ENCODE measurements at places on chromosomes 7 and 10.
A peak's percentile ranks its signal among the peaks of the same experiment; 100 is the strongest.

GRCh38 chr7:3267966-3268690 is 32.9 kb upstream of the SDK1 start:
- no peak for DNase-seq

DNA sequence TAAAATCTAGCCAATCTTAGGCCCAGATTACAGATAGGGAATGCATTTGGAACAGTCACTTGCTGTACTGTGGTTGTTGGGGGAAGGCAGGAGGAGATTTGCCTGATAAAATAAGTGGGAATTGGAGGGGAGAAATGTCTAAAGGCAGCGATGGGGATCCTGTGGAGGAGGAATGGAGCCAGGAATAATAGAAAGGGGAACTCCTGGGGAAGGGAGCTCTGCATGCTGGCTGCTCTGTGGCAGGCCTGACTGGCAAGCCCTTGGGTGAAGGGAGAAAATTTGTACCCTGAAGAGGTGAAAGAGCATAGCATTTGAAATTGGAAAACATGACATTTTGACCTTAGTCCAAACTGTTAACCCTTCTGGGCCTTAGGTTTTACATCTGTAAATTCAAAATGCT is 13.7 kb downstream of the MMP21 start:
- no peak for DNase-seq

GRCh38 chr10:24848195-24848594 is 104.2 kb downstream of the PRTFDC1 start:
- no peak for DNase-seq

GRCh38 chr10:75294518-75294865 is 58.7 kb upstream of the COMTD1 start:
- no peak for DNase-seq

GRCh38 chr10:112790030-112790429 is 160.0 kb upstream of the TCF7L2 start:
- DNase-seq = no peak

DNA sequence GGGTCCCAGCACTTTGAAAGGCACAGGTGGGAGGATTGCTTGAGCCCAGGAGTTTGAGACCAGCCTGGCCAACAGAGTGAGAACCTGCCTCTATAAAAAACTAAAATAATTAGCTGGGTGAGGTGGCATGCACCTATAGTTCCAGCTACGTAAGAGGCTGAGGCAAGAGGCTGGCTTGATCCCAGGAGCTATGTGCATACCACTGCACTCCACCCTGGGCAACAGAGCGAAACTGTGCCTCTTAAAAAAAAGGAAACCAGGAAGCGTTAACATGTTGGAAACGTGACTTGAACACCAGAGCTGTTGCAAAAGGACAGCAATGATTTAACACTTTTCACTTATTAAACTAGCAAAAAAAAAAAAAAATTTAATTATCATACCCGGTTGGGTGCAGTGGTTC is 12.6 kb downstream of the BAZ1B start:
- DNase-seq = no peak

GRCh38 chr7:90262438-90262837 is 17.5 kb downstream of the CFAP69 start:
- no peak for DNase-seq

DNA sequence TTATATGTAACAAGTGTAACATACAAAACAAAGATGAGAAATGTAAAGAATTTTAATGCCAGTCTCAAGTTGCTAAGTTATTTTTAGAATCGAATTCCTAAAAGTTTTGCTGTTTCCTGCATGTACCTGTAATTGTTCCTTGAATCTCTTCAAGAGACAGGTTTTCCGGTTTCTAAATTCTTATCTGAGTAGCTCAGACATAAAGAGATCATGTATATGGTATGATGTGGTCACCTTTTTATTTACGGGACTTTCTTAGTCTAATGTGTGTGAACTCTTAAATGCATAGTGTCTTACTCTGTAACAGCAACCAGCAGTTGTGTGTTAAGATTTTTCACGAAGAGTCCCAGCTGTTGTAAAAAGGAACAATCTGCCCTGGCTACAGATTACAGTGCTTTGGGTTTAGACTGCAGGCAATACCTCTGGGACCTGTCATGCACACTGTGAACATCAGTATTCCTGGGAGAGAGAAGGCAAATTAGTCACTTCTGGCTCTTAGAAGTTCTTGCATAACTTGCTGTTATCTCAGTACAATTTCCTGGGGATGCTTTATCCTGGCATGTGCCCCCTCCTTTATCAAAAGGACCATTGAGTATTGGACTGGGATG is 263.4 kb downstream of the BICC1 start:
- DNase-seq = no peak

DNA sequence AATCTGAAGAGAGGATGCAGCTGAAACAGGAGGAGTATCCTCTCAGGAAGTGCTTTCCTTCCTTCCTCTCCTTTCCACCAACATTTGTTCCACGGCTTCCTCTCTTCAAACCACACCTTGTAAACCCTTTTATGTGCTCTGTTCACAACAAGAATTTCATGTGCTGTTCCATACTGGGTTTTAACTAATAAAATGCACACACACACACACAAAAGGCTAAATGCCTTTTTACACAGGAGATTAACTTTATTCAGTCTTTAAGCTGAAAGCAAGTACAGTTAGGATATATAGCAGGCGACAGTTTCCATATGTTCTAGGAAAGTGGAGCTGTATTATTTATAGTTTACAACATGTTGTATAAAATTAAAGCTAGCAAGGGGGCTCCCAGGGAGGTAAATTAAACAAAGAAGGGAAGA is 106.7 kb downstream of the REEP3 start:
- DNase-seq = no peak

- DNase-seq = no peak
Measured at GRCh38 chr7:64877714-64878610, 25.1 kb upstream of the ZNF273 start.

- DNase-seq = no peak
Measured at GRCh38 chr10:5609952-5610616, 56.3 kb downstream of the ASB13 start.

GRCh38 chr10:114932945-114933344 is 5.0 kb upstream of the TRUB1 start:
- DNase-seq = no peak

DNA sequence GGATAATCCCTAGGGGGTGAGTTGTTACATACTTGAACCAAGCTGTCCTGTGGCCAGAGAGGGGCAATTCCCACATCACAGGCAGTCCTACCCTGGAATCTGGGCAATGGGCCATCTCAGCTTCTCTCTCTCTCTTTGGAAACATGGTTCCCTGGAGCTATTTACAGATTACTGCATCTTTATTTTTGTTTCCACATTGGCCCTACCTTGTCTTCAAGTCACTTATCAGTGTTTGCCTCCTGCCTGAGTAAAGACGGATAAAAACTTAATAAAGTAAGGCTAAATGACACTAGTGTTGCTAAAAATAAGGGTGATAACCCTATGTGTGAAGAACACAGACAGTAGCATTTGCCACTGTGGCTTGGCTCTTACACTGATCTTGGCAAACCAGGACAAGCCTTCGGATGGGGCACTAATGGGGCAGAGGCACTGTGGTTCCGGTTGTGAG is 228.2 kb downstream of the GFRA1 start:
- DNase-seq = no peak

DNA sequence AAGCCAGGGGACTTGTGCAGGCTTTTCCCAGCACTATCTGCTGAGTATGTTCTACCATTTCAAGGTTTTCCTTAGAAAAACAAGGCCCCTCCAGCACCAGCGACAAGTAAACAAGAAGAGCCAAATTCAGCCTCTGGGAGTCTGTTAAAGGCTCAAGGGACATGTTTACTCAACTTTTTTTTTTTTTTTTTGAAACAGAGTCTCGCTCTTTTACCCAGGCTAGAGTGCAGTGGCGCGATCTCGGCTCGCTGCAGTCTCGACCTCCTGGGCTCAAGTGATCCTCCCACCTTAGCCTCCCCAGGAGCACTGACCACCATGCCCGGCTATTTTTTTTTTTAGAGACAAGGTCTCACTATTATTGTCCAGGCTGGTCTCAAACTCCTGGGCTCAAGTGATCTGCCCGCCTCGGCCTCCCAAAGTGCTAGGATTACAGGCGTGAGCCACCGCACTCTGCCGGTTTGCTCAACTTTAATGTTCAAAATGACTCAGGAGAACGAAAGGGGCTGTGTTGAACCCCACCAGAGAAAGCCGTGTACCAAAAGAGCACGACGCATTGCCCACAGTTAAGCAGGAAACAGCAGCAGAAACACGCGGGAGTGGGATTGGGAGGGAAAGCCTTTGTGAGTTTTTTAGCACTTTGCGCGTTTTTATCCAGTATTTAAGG is 772 bp downstream of the PRDX3 start:
- DNase-seq = no peak

DNA sequence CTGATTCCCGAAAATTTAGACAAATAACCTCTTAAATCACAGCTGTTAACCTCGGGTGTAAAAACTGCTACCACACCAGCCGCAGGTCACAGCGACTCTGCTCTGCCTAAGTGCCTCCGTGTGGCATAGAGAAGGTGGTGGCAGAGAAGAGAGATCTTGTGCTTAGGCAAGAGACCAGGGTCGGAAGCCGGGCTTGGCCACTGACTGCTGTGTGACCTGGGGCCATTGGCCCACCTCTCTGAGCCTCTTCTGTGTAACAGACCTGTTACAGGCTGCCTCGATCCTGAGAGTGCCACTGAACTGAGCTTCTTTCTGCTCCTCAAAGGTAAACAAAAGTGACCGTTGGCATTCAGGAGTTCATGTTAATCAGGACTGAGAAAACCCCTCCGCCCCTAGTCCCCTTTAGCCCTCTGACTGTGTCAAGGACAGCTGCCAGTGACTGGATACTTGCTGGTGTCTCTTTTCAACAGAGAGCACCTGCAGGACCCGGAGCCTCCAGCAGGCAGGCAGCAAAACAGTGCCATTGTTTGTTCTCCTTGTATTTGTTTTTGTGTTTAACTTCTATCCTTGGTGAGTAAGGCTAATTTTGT is 36.5 kb downstream of the ZMIZ1 start:
- no peak for DNase-seq

GRCh38 chr7:81441750-81442149 is 328.1 kb downstream of the HGF start:
- DNase-seq = no peak

GRCh38 chr7:72430531-72430930 is 18.4 kb upstream of the CALN1 start:
- no peak for DNase-seq

GRCh38 chr7:133364959-133365690 is 112.2 kb downstream of the EXOC4 start:
- no peak for DNase-seq

DNA sequence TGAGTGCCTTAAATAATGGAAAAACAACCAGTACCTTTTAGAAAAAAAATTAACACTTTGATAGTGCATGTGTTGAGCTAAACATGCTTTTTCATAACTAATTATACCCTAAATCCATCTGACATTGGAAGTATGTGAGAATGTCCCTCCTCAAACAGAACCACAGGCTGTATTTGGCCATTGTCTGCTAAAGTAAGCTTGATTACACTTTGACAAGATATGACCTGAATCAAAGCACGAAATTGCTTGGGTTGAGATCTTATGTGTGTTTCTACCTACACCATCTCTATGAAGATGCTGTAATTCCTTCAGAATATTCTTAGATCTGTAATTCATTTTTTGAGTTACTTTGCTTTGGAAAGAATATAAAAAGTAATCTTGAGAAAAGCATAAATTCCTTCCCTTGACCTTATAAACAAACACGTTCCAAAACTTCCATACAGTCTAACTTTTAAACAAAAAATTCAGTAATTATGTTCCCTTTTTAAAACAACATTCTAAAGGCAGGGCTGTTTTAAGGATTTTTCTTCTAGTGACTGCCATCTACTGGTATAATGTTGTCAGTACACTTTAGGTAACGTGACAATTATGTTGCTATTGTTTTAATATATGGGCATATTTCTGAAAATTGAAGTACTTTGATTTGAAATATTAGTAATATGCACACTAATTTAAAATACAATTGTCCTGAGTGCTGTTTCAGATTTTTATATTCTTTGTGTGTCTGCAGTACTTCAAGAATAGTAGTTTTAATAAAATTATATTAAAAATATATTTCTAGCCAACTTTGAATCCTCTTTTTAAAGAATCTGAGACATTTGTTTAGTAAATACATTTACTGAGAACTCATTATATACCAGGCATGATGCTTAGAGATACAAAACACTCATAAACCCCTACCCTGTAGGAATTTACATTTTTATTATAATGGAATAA is 20.9 kb downstream of the CD36 start:
- no peak for DNase-seq

DNA sequence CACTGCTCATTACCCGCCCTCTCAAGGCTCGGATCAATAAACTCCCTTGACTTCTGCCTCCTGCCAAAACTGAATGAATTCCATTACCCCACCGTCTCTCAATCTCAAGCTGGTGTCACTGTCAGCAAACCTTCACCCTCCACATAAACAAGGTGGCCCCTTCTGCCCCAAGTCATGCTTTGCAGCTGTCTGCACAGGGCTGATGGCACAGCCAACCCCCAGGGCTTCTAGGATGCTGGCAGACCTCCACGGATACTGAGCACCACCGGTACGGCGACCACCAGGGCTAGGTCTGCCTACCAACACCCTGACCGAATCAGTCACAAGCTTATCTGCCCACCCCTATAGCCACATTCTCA is 46.1 kb downstream of the PARD3 start:
- no peak for DNase-seq

- DNase-seq = peak; percentile 71
Measured at GRCh38 chr10:45514291-45515270, 140.6 kb downstream of the ALOX5 start.

GRCh38 chr10:87716348-87716670 is 56.6 kb downstream of the PAPSS2 start:
- DNase-seq = no peak

DNA sequence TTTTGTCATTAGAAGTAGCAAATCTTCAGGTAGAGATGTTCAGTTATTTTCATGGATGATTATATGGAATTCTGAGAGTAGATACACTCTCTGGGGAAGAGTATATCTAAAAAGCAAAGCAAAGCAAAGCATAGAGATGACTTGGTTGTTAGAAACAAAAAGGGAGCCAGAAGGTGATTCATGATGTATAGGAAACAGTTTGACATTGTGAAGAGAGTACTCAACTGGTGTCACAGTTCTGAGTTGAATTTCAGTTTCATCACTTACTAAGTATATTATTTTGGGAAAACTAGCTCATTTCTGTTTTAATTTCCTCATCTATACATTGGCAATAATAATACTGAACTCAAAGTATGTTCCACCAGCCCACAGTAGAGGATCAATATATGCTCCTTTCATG is 86.8 kb downstream of the SEMA3C start:
- DNase-seq = no peak

GRCh38 chr7:98724591-98724990 is 107.5 kb downstream of the NPTX2 start:
- no peak for DNase-seq

DNA sequence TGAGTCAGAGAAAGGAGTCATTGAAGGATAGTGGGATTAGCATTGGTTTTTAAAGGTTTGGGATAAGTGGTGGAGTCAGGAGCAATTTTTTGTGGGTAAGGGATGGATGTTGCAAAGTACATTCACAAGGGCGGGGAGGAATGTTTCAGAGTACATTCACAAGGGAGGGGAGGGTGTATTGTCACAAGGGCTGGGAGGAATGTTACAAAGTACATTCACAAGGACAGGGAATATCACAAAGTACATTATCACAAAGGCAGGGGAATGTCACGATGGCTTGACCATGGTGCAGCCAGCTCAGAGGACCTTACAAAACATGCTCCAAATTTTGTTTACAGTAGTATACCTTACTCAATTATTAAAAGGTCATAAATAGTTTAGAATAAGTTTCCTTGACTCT is 30.3 kb downstream of the C1GALT1 start:
- DNase-seq = no peak
